ENCODE measurements at places on chromosomes 7 and 10.
A peak's percentile ranks its signal among the peaks of the same experiment; 100 is the strongest.

DNA sequence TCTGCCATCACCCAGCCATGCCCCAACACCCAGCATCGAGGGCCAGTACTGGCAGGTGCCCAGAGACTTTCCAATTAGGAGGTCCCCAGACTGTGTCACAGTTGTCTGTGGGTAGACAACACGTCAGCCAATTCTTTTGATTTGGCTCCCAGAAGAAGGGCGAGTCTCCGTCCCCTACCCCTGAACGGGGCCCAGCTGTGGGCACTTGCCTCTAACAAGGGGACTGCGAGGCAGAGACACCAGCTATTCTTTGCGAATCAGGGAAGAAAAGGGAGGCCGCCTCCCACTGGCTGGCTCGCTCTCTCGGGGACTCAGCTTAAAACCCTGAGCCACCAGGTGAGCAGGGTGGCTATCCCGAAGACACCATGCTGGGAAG, 167.3 kb downstream of the USP6NL start:
- DNase-seq = no peak

GRCh38 chr7:37395618-37396259, 52.9 kb downstream of the ELMO1 start:
- no peak for DNase-seq

DNA sequence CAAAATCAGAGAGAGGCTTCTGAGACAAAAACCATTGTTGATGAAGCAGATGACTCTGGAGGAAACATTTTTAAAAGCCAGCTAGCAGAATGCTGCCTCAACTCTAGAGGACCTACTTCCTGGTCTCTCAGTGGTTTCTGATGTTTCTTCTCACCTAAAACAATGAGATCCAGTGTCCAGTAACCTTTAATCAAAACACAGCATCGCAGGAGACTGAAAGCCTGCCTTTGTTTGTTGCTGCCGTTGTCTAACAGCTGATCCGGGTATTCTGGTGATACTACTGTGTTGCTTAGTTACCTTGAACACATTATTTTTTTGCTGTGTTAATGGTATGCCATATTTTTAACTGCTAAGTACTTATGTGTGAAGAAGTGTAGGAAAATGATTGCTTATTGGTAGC, 70.9 kb downstream of the WIPF3 start:
- DNase-seq = no peak

DNA sequence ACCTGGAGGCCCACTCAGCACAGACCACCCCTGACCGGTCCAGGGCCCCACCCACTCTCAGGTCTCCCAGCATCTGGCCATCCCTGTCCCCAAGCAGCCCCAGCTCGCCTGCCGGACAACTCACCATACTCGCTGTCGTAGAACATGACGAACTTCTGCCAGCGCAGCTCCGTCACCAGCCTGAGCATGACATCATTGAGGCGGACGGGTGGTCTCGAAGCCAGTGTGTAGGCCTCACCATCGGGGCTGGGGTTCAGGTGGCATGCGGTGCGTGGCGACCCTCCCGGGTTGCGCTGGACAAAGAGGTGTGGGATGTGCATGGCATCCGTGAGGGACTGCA, 160.4 kb downstream of the GRID1 start:
- no peak for DNase-seq

GRCh38 chr10:98309366-98310355, 41.7 kb upstream of the LOXL4 start:
- no peak for DNase-seq

GRCh38 chr10:120719333-120719732, 131.8 kb upstream of the WDR11 start:
- no peak for DNase-seq

- no peak for DNase-seq
These were observed 229.7 kb upstream of the KAT6B start for GRCh38 chr10:74596713-74597112.

- DNase-seq = no peak
These were observed 16.8 kb downstream of the HK1 start for GRCh38 chr10:69295027-69295636.

DNA sequence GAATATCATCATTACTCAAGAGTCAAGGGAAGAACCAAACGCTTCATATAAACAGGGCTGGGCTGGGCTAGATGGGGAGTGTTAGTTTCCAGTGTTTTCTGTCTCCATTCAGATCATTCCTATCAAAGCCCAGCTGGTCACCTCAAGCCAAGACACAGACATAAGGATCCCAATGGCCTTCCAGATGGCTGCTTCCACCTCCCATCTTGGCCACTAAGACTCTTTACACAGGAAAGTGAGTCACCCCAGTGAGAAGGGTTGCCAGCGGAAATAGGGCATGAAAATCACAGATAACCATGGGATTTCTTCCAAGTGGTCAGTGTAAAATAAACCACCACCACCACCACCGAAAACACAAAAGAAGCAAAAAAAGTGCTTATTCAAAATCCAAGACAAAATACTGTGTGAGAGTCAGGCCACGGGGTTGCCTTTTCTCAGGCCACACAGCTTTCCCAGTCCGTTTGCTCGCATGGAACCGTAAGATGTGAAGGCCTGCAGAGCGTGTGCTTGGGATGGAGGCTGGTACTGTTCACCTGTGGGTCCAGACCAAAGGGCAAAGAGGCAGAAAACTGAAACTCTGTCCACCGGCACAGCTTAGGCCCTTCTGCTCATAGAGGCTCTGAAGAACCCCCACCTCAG, 5.6 kb downstream of the PRSS2 start:
- no peak for DNase-seq

- no peak for DNase-seq
These were observed 206.9 kb downstream of the EBF3 start for GRCh38 chr10:129756912-129757901.

GRCh38 chr7:73429622-73430505, 3.7 kb upstream of the FZD9 start:
- DNase-seq = no peak

- no peak for DNase-seq
These were observed 53.0 kb downstream of the SNX13 start for GRCh38 chr7:17887286-17887685.

- no peak for DNase-seq
These were observed 172.4 kb downstream of the JAZF1 start for GRCh38 chr7:28008171-28008570.

DNA sequence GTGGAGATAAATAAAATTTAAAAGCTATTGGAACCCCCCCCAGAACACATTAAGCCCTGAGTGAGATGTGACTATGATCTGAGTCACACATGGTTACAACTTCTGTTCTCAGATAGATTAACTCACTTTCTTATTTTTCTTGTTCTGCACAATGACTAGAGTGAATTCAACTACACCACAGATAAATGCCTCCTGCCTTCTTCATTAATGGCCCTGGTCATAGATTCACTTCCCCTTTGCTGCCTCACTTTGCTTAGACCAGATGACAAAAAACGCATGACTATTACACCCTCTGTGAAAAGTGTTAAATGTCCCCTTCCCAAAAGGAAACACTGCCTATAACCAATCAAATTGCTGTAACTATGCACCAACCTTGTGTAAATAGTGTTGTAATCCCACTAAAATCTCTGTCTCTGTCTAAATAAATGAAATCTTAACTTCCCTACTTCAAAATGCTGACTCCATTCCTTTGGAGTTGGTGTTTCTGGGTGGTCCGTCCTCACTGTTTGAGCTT, 49.4 kb downstream of the AKR1D1 start:
- DNase-seq = no peak

DNA sequence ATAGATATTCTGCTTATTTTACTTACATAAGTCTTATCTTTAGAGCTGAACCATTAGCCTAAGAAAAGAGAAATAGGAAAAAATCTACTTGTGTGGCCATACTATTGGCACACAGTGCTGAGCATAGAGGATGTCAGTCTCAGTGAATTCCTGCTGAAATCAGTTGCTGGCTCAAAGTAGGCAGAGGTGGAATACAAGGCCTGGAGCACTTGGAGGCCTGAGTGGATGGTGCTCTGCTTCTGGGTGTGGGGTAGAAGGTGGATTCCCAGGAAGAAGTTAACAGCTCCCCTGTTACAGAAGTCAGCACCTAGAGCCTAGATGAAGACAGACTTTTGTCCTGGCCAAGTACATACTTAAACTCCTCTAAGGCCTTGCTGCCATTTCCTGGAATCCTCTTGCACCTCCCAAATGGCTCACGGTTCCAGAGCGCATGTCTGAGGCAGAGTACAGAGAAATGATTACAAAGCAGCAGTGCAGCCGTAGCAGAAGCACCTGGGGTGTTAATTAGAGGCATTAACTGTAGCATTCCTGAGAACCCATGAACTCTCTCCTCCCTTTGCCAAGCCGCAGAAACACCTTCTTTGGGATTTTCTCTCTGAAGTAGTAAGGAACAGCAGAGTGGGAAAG, 18.0 kb upstream of the XPNPEP1 start:
- no peak for DNase-seq

- no peak for DNase-seq
These were observed 229.5 kb downstream of the PARD3 start for GRCh38 chr10:34585422-34586112.

DNA sequence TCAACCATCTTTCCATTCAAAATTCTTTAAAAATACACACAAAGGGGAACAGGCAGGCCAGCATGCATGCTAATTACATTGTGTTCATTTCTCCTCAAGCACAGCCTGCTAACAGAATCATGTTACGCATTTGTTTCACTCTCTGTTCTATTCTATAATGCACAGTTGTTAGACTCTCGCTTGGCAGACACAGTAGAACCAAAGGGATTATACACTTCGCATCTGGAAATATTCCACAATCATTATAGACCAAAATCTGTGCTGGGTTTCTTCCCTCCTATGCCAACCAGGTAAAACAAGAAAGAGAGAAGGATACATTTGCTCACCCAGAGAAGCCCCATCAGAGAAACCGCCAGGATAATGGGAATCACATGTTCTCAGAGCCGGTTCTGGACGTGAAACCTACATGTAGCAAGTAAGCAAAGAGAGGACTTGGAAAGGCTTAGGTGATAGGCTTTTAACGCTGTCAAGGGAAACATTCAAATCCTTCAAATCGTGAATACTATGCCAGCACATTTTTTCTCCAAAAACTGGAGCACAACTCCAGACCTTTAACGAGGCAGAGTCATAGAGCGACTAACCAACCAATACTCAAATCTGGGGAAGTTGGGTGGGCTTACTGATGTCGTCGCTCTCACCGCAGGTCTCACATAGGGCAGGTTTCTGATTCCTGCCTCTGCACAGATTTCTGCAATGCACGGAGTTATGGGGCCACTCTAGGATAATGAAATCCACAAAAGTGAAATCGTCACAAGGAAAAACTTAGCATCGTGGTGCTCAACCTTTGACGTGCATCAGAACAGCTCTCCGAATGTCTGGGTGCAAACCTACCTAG, 380.5 kb upstream of the AUTS2 start:
- DNase-seq = no peak

GRCh38 chr10:90171014-90171722, 469.8 kb downstream of the KIF20B start:
- DNase-seq = peak; percentile 3

DNA sequence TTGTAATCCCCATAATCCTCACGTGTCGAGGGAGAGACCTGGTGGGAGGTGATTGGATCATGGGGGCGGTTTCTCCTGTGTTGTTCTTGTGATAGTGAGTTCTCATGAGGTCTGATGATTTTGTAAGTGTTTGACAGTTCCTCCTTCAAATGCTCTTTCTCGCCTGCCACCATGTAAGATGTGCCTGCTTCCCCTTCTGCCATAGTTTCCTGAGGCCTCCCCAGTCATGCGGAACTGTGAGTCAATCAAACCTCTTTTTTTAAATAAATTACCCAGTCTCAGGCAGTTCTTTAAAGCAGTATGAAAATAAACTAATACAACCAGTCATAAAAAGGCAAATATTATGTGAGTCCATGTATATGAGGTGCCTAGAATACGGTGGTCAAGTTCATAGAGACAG, 87.5 kb downstream of the FRMD4A start:
- no peak for DNase-seq

GRCh38 chr7:50712252-50713122, 70.2 kb downstream of the GRB10 start:
- no peak for DNase-seq

GRCh38 chr7:101691822-101692384, 62.8 kb upstream of the MYL10 start:
- DNase-seq = no peak

DNA sequence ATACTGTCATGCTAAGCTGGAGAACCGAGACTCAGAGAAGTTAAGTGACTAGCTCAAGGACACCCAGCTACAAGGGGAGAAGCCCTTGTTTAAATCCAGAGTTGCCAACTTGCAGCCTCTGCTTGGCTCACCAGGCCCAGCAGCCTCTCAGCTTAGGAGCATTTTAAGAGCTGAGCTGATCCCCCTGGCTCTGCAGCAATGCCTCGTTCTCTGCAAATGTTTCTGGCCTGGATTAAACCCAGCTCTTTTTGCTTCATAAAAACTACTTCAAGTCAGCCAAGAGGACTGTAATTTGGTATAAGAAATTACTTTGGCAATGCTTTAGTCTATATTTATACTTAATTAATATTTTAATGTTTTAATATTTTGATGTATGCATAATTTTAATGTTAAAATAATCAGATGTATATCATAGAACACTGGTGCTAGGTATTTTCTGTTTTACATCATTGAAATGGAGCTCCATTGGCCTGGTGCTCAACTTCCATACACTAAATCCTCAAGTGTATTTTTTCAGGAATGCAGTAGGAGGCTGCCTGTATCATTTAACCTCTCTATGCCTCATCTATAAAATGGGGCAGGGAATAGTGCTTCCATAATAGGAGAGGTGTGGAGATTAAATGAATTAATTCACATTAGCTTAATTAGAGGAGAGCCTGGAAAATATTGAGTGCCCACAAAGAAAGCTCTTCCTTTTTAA, 184.2 kb downstream of the EMX2 start:
- no peak for DNase-seq

DNA sequence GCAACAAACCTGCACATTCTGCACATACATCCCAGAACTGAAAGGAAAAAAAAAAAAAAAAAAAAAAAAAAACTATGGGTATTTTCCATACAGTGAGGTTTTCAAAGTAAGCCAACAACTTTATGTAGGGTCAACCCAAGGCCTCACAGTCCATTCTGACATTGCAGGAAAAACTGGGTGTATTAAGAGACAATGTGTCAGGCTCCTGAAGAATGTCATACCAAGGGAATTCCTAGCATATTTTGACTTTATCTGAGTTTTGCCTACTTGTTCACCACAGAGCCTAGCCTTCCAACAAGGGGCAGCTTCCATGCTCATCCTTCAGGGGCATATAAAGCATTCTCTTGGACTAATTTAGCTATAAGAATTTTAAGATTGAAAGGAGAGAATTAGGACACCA, 368.9 kb downstream of the PLXDC2 start:
- DNase-seq = no peak

DNA sequence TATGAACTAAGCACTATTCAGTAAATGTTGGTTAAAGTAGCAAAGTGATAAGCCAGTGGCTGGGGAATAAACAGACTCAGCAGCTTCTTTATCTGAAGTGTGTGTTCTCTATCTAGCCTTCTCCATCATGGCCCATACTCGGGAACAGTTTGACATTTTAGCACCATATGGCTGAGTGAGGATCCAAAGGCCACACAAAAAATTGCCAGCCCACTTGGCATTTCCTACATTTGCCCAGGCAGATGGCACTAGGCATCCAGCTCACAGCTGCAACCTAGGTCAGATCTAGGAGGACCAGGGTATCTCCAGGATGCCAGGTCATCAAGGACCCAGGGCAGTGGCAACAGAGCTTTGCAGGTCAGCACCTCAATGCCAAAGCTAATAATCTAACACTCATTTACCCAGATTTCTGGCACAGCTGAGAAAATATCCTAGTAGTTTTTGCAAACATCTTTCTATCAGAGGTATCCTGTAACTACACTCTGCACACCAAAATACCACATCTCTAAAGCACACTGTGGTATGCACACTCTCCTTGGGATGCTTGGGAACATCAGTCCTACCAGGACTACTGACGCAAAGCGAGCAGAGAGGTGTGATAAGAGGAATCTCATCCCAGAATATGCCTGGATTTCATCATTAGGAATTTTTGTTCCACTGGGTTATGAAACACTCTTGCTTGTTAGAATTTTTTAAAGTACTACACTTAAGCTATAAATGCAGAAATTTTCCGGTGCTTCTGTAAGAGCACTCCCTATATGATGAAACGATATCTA, 61.7 kb downstream of the DOCK4 start:
- no peak for DNase-seq
